CD4-positive, alpha-beta T cell treated with Interleukin-1 beta for 1 hour (primary cell): ENCODE measurements at places on chromosomes 12 and 14.
A peak's percentile ranks its signal among the peaks of the same experiment; 100 is the strongest.

- no peak for DNase-seq
Measured at GRCh38 chr14:97543221-97543620, 746.0 kb downstream of the VRK1 start.

DNA sequence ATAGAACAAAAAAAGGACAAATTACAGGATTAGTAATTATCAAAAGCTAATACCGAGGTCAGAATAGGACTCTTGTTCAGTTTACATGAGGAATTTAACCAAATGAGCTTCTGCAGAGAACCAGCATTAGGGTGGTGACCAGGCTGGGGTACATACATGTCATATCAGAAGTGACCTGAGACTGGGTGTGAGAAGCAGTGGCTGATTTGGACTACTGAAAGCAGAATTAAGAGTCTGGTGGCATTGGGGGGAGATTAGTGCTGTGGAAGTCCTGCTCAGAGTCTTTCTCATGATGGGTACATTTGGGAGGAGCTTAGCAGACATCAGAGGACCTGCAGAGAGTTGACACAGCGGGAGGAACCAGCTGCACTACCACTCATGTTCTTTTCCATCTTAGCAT, 21.7 kb downstream of the TRAF3 start:
- no peak for DNase-seq

DNA sequence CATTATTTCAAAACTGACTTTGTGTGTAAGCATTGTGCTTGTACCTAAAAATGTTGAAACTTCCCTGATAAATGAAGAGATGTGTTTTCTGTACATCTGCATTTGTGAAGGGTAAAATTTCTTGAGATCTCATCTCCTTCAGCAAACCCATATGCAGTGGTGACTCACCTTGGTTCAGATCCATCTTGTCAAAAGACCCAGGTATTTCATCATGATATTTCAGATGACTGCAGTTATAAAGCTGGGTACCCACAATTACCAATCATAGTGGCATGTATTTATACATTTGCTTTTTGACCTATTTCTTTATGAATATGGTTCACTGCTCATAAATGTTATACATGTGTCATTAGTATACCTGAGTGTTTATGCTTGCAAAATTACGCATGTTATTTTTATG, 1213.6 kb downstream of the GALC start:
- DNase-seq = no peak

GRCh38 chr14:75875958-75876357, 105.8 kb downstream of the TGFB3 start:
- no peak for DNase-seq

GRCh38 chr12:108649669-108650068, 16.0 kb upstream of the SELPLG start:
- DNase-seq = no peak

GRCh38 chr12:23133471-23133870, 508.5 kb downstream of the ETNK1 start:
- no peak for DNase-seq

GRCh38 chr14:70885343-70886022, 21.8 kb upstream of the PCNX1 start:
- DNase-seq = no peak

GRCh38 chr12:19529951-19530636, 90.8 kb downstream of the AEBP2 start:
- DNase-seq = no peak

DNA sequence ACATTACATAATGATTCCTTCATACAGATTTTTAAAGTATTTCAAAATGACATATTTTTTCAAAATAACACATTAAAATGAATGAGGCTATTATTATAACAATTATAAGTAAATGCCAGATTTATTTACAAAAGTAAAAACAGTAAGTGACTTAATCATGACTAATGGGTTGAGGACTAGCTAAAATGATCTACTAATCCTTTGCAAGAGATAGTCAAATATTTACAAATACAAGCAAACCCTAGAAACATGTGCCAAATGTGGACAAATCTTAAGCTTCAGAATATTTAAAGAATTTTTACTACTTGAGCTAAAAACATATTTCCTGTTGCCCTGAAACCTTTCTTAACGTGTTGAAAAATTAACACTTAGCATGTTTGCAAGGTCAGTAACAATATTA, 74.8 kb downstream of the KIF21A start:
- DNase-seq = no peak

DNA sequence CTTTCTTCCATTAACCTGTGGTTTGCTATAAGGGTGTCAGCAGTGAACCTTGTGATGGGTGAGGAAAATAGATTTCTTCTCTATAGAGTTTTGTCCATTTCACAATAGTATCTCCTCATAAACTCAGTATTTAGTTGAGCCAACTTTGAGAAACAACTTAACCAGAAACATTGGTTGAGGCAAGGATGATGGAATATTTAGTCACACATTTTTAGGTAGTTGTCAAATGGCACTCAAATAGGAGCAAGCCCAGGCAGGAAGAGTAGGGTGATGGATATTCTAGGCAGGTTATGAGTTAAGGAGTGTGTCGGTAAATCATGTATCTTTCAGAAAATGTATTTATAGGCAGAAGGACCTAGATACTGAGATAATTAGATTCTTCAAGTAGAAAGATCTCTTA, 1267.6 kb downstream of the SLC16A7 start:
- no peak for DNase-seq

DNA sequence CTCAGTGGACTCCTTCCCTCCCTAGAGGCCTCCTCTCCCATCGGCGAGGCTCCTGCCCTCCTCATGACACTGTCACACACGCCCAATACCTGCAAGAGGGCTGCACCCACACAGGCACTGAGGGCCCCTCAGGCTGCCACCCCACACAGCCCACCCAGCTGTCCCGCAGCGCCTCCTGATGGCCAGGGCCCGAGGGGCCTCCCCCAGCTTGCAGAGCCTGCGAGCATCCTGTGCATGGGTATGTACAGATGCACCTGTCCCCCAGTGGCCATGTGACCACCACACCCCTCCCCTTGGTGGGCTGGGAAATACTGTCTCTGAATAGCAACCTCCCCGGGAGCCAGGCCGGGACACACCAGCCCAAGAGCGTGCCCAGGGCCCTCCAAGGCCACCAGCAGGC, 19.0 kb upstream of the NUDT14 start:
- no peak for DNase-seq

- DNase-seq = peak; percentile 8
Measured at GRCh38 chr12:76455582-76456345, 103.8 kb downstream of the OSBPL8 start.

- no peak for DNase-seq
Measured at GRCh38 chr12:132602572-132603239, 7.7 kb downstream of the LRCOL1 start.

DNA sequence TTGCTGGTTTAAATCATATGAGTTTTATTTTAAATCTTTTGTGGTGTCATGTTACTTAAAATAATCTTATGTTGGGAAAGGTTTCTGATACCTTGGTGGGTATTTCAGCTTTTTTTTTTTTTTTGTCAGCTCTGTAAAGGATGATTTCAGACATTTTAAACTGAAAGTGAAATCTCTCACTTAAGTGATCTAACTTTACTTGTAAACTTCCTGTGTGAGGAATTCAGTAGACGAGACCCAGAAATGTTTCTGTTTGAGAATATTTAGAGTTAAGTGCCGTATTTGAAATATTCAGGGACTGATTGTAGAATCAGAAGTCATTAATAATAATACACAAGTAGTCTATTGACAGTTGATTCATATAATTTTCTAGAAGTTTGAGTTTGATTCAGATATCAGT, 37.8 kb downstream of the PROX2 start:
- DNase-seq = no peak

- no peak for DNase-seq
Measured at GRCh38 chr12:69007101-69007854, 74.3 kb upstream of the CPM start.

DNA sequence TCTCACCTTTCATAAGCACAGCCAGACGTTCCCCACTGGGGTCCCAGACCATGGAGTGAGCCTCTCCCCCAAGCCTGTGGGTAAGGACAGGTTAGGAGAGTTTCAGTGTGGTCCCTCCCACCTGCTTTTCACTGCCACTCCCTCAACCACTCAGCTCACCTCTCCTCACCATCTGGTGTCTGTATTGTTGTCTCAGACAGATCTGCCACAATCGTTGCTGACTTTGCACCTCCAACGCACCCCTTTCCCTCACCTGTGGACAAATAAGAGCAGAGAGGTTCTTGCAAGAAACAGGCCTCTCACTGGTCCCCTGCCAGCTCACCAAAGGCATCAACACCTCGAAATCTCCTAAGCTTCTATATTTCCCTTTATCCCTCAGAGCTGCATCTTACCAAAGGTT, 8.8 kb downstream of the MYG1 start:
- DNase-seq = no peak

GRCh38 chr14:35419429-35419841, 14.9 kb upstream of the NFKBIA start:
- DNase-seq = no peak

DNA sequence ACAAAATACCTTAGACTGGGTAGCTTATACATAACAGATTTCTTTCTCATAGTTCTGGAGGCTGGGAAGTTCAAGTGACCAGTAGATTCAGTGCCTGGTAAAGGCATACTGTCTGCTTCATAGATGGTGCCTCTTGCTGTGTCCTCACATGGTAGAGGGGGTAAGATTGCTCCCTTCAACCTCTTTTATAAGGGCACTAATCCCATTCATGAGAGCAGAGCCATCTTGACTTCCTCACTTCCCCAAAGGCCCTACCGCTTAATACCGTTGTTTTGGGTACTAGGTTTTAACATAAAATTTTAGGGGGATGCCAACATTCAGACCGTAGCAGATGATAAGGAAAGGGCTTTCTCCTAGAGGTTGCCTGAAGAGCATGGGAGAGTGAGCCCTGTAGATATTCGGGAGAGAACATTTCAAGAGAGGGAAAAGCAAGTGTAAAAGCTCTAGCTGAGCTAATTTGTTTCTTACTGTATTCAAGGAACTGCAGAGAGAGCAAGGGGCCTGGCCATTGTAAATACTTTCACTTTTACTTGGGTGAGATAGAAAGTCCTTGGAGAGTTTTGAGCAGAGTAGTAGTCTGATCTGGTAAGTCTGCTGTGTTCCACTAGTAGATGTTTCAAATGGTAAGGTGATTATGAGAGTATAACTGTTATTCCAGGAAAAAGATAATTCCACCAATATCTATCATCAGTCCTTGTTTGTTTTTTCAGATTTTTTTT, 27.3 kb downstream of the FRS2 start:
- no peak for DNase-seq

DNA sequence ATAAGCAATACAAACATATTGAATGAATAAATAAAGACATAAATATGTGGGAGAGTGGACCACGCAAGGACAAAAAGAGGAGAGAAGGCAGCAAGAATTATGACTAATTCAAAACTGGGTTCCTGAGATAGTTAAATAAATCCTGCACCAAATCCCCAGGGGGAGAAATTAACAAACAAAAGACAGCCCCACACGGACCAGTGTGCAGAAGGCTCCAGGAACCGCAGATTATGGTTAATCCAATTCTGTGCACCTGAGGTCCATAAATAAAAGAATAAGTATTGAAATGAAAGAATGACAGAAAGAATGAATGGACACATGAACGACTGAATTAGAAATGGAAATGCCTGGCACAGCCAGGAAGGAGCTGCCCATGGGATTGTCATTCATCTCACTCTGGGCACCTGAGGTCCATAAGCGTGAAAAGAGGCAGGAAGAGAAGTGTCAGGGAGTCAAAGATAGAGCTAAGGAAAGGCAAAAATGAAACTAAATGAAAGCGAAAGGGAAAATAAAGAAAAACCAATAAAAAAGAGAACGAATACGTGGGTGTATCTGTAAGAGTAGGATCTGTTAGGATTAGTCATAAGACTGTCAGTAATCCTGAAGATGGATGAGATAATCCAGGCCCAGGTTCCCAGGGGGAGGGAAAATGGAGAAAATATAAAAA, 23.3 kb downstream of the MEG3 start:
- DNase-seq = no peak

DNA sequence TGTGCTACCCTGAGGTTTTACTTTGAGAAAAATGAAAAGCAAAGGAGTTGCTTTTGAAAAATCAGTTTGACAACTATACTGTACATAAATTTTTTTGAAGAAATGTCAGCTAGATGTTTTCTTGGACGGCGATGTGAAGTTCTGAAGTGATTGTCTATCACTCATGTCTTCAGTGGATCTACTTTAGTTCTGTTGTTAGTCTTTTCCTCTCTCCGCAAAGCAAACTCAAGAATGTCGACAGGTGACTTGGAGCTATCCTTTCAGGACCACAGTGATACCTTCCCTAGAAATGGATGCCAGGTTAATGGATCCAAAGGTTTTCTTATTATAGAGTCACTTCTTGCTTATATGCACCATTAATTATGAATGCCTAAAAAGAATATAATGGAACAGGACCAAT, 1.2 kb downstream of the PTPRO start:
- no peak for DNase-seq

GRCh38 chr12:50751948-50752721, 11.8 kb upstream of the ATF1 start:
- DNase-seq = no peak

GRCh38 chr12:111405149-111405858, 419 bp upstream of the SH2B3 start:
- peak; percentile 99 for DNase-seq

DNA sequence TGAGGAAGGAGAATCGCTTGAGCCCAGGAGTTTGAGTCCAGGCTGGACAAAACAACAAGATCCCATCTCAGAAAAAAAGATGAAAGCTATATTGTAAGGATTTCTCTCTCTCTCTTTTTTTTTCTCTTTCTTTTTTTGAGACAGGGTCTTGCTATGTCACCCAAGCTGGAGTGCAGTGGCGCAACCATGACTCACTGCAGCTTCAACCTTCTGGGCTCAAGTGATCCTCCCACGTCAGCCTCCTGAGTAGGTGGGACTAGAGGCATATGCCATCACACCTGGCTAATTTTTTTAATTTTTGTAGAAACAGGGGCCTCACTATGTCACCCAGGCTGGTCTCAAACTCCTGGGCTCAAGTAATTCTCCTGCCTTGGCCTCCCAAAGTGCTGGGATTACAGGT, 5.8 kb upstream of the MRPL42 start:
- no peak for DNase-seq

DNA sequence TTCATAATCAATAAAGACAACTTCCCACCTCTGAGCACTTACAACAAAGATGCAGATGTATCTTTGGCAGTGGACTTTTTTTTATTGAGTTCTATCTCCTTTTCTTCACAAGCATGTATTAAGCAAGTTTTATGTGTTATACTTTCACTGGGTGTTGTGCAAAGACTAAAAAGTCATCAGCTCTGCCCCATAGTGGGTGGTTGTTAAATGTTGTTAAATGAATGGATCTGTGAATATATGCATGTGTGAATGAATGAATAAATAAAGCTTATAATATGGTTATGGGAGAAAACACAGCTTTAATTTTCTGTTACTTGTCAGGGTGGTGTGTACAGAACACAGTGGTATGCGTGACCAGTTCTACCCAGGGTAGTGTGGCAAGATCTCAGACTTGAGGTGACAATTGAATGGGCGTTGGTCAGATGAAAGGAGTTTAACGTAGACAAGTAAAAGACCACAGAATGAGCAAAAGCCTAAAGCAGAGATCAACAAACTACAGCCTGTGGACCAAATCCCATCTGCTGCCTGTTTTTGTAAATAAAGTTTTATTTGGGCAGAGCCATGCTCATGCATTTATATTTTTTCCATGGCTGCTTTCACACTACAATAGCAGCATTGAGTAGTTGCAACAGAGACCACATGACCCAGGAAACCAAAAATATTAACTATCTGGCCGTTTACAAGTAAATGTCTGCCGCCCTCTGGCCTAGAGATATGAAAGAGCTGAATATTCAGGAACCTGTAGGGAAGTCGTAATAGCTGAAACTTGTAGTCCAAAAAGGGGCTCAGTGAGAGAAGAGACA, 207.4 kb upstream of the EEA1 start:
- DNase-seq = no peak

GRCh38 chr12:129372876-129373275, 519.6 kb downstream of the GLT1D1 start:
- no peak for DNase-seq
